WTC11 (cell line): ENCODE measurements at places on chromosomes 4 and X.

DNA sequence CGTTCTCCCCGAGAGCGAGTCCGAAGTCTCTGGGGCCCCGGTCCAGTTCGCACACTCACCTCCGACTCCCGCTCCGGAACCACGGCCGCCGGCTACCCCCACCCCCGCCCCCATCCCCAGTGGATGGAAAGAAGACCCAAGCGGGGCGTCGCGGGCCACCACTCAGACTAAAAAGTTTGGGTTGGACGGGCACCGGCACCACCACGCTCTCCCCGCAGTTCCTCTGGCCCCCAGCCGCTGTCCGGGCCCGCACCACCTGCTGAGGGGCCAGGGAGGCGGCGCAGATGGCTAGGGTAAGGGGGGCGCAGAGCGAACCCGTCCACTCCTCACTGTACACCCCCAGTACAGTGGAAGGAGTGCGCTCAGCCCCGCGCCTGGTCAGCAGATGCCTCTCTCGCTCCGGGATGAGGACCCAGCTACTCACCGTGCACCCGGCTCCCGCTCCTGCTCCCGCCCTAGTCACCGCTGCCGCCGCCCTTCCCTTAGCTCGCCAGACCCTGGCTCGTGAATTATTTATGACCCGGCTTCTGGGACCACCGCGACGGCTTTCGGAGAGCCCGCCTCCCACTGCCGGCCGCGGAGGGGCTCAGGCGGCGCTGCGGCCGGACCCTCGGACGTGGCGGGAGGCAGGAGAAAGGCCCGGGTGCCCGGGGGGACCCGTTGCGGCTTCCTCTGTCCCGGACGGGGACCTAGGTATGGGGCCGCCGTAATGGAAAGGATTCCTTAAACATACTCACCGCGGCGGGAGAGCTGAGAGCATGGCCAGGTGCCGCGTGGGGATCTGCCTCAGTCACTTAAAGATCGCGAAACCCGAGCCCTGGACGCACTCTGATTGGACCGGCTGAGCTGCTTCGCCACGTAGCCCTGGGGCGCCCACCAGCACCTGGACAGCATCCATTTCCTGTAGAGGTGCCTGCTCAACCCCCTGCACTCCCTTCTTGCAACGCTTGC, at the start of gene PROM1:
Gene PROM1 (minus strand): TSS at position 783 of the 951 bp plus-strand sequence. CDS start 8,117 bp downstream, outside the sequence.
- DNase-seq: peak; percentile 74

DNA sequence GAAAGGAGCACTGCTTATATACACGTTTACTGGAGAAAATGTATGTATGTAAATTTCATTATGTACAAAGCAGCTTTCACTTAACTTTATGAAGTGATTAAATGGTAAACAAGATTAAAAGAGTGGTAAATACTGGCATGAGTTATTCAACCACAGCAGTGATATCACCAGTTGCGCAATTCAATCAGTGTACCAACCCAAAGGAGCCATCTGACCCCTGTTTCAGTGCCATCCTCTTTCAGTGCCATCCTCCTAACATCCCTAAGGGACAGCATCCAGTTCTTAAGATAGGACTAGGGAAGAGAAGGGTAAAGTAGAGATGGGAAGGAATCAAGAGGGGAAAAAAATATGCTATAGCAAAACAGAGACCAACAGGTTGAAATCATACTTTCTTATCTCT, 16.2 kb downstream of the HPF1 start:
- DNase-seq: no peak

DNA sequence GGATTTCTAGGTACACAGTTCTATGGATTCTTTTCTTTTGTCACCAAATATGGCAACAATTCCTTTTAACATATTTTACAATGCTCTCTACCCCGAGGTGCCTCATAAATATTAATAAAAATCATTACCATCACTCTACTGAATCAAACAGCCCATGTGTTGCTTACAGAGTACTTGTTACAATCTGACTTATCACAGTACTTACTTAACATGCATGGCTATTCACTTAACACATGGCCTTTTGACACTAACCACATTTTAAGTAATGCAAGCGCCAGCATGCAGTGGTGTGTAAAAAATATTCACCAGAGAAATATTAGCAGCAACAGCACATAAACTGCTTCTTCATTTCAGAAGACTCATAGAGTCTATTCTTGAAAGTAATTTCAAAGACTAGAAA, 64.9 kb downstream of the BMP3 start:
- no peak for DNase-seq

- no peak for DNase-seq
Measured at GRCh38 chr4:144575181-144575580, 70.8 kb upstream of the HHIP start.

DNA sequence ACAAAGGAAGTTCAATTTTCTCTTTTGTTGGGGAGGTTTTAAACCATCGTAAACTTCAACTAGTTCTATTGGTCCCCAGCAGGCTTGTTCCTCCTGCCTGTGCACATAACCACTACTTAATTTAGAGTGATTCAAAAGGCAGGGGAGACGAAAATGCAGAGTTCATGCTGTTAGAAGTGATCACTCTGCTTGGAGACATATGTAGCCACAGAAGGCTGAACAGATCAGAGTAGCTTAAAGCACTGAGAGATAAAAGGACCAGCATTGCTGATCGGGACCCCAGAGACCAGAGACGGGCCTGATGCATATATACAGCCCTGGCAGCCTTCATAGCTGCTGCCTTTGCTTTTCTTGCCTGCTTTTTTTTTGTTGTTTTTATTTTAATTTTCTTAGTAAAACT, 662.0 kb upstream of the CPEB2 start:
- no peak for DNase-seq

- DNase-seq: no peak
Measured at GRCh38 chrX:20743046-20743445, 476.3 kb upstream of the RPS6KA3 start.

DNA sequence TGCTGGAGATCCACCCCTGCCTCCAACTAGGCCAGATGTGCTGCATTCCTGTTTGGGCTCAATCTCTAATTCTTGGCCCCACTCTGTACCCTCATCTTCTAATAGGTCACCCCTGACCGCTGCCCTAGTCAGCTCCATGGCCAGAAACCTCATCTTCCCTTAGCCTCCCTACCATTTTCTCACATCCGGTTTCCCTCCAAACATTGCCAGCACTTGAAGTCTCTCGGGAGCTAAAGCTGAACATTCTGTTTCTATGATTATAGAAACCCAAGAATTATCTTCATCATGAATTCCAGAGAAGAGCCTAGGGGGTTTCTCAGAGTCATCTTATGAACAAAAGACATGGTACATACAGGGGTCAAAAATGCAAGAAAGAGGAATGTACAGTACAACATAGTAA, 179.7 kb downstream of the AMELX start:
- DNase-seq: no peak

DNA sequence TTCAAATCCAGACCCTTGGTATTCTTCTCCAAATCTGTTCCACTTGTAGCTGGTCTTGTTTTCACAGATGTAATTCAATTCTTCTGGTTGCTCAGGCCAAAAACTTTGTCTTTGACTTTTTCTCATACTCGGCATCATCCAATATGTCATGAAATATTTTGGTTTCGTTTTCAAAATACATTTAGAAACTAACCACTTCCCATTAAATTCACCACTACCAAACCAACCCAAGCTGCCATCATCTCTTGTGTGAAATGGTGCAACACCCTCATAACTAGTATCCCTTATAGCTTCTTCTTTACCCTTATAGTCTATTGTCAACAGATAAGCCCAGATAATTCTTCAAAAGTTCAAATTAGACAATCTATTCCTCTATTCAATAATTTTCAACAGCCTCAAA, 192.1 kb downstream of the PRR32 start:
- no peak for DNase-seq

- no peak for DNase-seq
Measured at GRCh38 chr4:102429553-102429952, 71.6 kb upstream of the NFKB1 start.

GRCh38 chr4:108168160-108168670, 517 bp downstream of the LEF1 start:
- no peak for DNase-seq

- DNase-seq: no peak
Measured at GRCh38 chrX:38941675-38942074, 140.4 kb downstream of the MID1IP1 start.

DNA sequence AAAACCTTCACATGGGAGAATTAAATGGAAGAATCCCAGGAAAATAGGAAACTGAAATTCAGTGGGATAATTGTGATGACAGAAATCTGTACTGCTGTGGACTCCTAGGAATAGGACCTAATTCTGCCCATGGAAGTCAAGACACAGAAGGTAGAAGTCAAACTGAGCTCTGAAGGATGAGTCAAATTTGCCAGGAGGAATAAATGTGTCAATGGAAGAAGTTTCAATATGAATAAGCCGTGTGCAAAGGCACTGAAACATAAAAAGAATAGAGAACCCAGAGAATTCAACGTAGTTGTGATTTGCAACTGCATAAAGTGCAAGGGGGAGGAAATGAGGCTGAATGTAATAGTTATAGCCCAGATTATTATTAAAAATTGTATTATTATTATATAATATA, 11.6 kb downstream of the ENAM start:
- DNase-seq: no peak
